Stimulated activated CD4-positive, alpha-beta T cell treated with anti-CD3 and anti-CD28 coated beads, Interleukin-2, amount 100 ng/mL, for 48 hours (primary cell): ENCODE measurements at places on chromosomes 4 and X.

DNA sequence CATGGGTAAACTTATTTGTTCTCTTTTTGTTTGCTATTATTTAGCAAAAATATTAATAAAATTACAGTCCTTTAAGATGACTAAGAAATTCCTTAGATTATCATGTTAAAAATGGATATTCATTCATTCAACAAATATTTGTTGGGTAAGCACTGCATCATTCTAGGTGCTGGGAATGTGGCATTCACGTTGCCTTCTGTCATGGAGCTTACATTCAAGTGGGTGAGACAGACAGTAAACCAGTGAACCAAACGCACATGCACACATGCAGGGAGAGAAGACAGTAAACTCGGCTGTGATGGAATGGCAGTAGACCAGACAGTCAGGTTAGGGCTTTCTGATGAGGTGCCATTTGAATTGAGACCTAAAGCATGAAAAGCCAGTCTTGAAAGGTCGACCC lies 91.8 kb downstream of the STOX2 start:
- DNase-seq, result no peak

DNA sequence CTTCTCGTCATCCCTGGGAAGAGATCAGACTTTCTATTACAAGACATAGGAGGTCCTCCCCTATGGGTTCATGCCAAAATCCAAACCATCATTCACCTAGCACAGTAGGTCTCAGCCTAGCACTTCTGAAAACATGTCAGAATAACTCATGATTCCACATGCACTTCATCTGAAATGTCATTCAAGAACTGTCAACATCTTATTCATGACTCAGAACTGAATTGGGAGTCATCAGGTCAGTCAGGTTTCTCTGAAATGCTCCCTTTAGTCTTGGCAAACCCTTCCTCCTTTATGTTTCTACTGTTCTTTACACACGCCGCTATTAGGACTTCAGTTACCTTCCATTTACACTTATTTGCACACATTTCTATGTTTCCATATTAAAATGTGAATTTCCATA lies 67.2 kb downstream of the ANTXR2 start:
- DNase-seq, result no peak

DNA sequence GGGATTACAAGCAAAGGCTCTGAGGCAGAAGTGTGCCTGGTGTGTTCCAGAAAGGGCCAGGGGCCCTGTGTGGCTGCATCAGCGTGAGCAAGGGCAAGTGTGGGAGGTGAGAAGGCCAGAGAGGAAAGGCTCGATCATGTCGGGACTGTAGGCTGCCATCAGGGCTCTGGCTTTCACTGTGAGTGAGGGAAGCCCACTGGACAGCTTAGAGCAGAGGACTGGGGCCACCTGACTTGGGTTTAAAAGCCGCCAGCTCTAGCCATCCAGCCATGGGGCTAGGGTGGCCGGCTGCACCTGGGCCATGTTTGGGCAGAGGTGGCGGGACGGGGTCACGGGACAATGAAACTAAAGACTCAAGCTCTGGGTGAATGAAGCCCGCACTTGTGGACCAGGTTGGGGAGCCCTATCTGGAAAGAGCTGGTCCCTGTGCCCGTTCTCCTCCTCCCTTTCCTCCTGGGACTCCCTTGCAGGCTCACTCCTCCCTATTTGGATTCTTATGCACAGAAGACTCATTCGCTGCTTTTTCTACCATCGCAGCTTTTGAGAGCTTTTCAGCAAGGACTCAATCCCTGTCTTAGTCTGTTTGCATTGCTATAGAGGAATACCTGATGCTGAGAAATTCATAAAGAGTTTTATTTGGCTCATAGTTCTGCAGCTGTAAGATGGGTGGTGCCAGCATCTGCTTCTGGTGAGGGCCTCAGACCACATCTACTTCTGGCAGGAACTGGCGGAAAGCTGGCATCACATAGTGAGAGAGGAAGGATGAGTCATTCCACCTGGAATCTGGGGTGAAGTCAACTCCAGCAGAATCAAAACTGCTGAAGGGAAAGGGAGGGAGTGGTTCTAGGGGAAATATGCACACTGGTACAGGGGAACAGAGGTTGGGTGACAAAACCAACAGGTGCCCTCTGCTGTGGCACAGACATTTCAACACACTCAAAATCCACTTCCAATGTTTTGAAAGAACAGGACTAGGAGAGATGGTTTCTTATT lies 15.3 kb downstream of the CTAG1B start:
- no peak for DNase-seq

- DNase-seq, result no peak
These were observed 9.4 kb downstream of the ARHGAP10 start for GRCh38 chr4:147741190-147741788.

GRCh38 chrX:123851079-123851478 lies 8.8 kb upstream of the XIAP start:
- no peak for DNase-seq

GRCh38 chr4:8275548-8275910 lies 6.0 kb downstream of the HTRA3 start:
- DNase-seq, result no peak

GRCh38 chr4:101205916-101206315 lies 141.4 kb downstream of the PPP3CA start:
- DNase-seq, result peak; percentile 26

GRCh38 chrX:130593911-130594310 lies 192.1 kb downstream of the RBMX2 start:
- no peak for DNase-seq
